ENCODE measurements at places on chromosomes 11 and 22.

DNA sequence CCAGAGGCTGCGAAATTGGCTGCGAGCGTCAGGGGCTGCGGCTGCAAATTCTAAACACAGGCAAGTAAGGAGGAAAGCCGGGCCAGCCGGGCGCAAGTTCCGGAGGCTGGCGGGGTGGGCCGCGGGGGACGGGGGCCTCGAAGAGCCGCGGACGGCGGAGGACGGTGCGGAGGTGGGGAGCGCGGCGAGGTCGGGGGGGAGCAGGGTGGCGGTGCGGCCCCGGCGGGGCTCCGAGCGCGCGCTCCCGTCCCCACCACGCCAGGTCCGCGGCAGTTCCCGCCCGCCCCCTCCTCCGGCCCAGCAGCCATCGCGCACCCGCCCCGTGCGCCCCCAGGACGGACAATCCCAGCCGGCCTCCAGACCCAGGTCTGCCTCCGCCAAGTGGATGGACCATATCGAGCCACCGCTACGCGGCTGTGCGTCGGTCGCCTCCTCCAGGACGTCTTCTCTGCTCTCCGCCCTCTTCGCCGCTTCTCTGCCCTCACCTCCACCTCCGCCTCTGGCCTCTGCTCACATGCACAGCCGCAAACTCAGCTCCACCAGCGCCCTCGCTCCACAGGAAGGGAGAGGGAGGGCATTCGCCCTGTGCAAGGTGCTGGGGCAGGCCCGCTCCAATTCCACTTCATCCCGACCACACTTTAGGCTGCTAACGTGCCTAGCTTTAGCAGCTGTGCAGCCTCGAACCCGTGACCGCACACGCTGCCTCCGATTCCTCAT lies 7.2 kb downstream of the ELFN2 start:
- peaks cover 2% of the 10 kb centered on the region for H3K27me3 ChIP-seq
- no peaks in the 10 kb centered on the region for H3K36me3 ChIP-seq
- peak; percentile 17 for DNase-seq
- H3K4me3 ChIP-seq, result peak overlapping the region; percentile 51
- no peak overlapping the region for H3K27ac ChIP-seq

- H3K4me3 ChIP-seq, result no peak overlapping the region
- no peaks in the 10 kb centered on the region for H3K36me3 ChIP-seq
- peaks cover 6% of the 10 kb centered on the region for H3K4me1 ChIP-seq
- no peaks in the 10 kb centered on the region for H3K27me3 ChIP-seq
- DNase-seq, result peak; percentile 36
- peak overlapping the region; percentile 6 for H3K27ac ChIP-seq
Observed at GRCh38 chr11:93100211-93100610, 97.6 kb downstream of the SLC36A4 start.

DNA sequence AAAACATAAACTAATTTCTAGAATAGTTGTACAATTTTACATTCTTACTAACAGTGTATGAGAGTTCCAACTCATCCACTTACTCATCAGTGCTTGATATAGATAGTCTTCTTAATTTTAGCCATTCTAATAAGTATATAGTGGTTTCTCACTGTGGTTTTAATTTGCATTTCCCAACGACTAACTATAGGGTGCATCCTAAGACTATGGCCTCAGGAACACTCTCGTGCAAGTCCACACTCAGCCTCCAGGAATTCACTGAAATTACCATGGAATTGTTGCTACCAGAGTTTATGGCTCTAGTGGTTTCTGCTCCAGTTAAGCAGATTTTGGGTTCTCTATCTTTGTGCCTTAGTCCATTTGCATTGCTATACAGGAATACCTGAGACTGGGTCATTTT lies 60.1 kb upstream of the GUCY1A2 start:
- DNase-seq, result no peak
- H3K4me1 ChIP-seq, result no peaks in the 10 kb centered on the region
- H3K27me3 ChIP-seq, result no peaks in the 10 kb centered on the region
- H3K36me3 ChIP-seq, result no peaks in the 10 kb centered on the region

DNA sequence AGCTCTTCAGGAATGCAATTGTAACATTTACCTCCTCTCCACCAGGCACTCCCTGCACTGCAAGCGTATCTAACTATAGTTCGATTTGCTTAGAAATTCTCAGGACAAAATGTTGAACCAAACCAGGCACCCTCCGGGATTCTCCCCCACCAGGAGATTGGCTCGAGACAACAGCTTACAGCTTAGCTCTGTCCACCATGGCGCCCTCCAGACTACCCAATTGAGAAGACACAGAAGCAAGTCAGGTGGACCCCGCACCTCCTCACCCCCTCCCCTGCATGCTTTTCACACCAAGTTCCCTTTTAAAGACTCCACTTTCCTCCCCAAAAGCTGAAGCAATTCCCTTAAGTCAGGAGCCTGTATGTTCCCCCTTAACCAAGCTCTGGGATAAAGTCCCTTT lies 34.7 kb upstream of the RFPL3 start:
- no peak overlapping the region for H3K4me3 ChIP-seq
- no peak for DNase-seq
- no peaks in the 10 kb centered on the region for H3K36me3 ChIP-seq
- H3K27ac ChIP-seq, result no peak overlapping the region
- no peaks in the 10 kb centered on the region for H3K27me3 ChIP-seq

DNA sequence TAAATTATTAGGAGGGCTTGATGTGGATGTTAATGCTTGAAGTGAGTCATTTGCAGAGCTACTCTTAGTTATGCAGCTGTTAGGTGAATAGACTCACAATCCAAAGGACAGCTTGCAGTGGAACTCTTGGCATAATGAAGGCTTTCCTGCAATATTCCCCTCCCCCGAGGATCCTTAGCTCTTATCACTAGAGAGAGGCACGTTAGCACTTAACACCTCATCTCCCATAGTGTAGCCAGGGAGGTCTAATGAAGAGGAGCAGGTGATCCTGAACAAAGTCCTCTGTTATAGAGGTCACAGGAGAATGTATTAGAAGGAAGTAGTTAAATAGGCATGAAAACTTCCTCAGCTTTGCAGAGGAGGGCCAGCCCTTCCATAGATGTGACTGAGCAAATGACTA lies 919.2 kb upstream of the FAT3 start:
- H3K4me1 ChIP-seq, result no peaks in the 10 kb centered on the region
- H3K4me3 ChIP-seq, result no peak overlapping the region
- H3K27ac ChIP-seq, result no peak overlapping the region
- no peaks in the 10 kb centered on the region for H3K36me3 ChIP-seq
- no peaks in the 10 kb centered on the region for H3K27me3 ChIP-seq

- no peaks in the 10 kb centered on the region for H3K36me3 ChIP-seq
- peaks cover 21% of the 10 kb centered on the region for H3K27me3 ChIP-seq
- peaks cover 2% of the 10 kb centered on the region for H3K4me1 ChIP-seq
- 0 out of 2 replicates have a peak overlapping the region, but pooled peaks have one; percentile 3 for H3K27ac ChIP-seq
- no peak overlapping the region for H3K4me3 ChIP-seq
- peak; percentile 95 for DNase-seq
Observed at GRCh38 chr11:75142714-75143419, 8.0 kb upstream of the SLCO2B1 start.

DNA sequence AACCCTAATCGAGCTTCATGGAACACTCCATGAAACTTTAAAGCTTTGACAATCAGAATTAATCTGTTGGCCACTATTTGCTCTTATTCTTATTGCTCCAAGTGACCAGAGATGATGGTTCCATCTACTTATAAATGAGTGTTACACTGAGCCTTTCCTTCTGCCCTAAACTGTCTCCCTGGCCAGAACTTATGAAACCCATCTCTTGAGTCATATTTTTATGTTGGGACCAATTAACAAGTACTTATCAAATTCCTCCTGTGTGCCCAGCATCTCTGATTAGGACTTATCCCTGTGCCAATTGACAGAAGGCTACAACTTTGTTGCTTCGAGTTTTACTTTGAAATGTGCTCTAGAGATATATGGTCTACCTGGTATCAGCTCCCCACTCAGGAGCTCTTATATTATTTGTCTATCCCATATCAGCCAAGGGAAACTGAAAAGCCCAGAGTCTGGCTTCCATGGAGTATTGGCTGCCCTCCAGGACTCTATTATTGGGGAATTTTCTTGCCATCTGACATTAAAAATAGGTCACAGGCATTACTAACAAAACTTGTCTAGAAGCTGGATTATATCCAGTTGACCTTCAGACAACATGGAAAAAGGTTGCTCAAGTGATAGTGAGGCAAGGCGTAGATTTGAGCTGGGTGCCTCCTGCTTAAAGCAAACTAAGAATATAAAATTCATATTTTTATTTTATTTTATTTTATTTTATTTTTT lies 8.8 kb downstream of the KREMEN1 start:
- H3K27me3 ChIP-seq, result no peaks in the 10 kb centered on the region
- DNase-seq, result no peak
- peaks cover 1% of the 10 kb centered on the region for H3K4me1 ChIP-seq
- no peak overlapping the region for H3K4me3 ChIP-seq
- no peak overlapping the region for H3K27ac ChIP-seq

DNA sequence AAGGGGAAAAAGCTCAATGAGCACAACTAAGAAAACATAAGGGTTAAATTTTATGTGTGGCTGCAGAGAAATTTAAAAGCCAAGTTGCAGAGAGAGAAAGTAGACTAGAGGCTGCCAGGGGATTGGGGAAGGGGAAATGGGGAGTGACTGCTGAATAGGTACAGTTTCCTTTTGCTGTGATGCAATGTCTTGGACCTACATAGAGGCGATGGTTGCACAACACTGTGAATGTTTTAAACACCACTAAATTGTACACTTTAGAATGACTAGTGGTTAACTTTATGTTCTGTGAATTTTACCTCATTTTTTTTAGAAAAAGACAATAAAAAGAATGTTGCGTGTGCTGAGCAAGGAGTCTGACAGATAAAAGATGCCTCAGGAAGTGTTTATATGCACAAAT lies 36.5 kb downstream of the TENM4 start:
- DNase-seq, result peak; percentile 73
- peaks cover 4% of the 10 kb centered on the region for H3K4me1 ChIP-seq
- no peaks in the 10 kb centered on the region for H3K36me3 ChIP-seq
- no peaks in the 10 kb centered on the region for H3K27me3 ChIP-seq
- no peak overlapping the region for H3K4me3 ChIP-seq
- H3K27ac ChIP-seq, result no peak overlapping the region

DNA sequence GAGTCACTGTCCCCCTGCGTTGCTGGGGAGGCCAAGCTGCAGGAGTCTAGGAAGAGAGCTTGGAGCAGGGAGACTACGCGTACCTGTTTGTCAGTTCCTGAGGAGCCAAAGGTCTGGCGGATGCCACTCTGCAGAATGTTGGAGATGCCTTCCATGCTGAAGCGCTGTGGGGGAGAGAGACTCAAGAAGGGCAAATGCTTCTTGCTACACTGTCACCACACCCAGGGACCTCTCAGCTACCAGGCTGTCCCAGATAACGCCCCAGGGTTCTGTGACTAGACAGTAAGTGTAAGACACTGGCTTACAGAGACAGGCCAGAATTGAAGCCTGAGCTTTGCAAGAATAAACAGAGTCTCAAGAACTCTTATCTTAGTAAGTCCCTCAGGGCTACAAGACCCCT lies 42.0 kb downstream of the FEZ1 start:
- H3K36me3 ChIP-seq, result peaks cover 4% of the 10 kb centered on the region
- no peak overlapping the region for H3K4me3 ChIP-seq
- H3K27ac ChIP-seq, result no peak overlapping the region
- no peaks in the 10 kb centered on the region for H3K27me3 ChIP-seq
- no peak for DNase-seq

GRCh38 chr11:117303101-117303500 lies 12.0 kb downstream of the BACE1-AS start:
- no peak for DNase-seq
- no peak overlapping the region for H3K27ac ChIP-seq
- H3K4me1 ChIP-seq, result peaks cover 13% of the 10 kb centered on the region
- H3K36me3 ChIP-seq, result peaks cover 5% of the 10 kb centered on the region

GRCh38 chr22:37146051-37146385 lies 3.7 kb downstream of the IL2RB start:
- no peak overlapping the region for H3K4me3 ChIP-seq
- H3K27ac ChIP-seq, result no peak overlapping the region
- DNase-seq, result no peak
- H3K27me3 ChIP-seq, result peaks cover 50% of the 10 kb centered on the region
- no peaks in the 10 kb centered on the region for H3K36me3 ChIP-seq

DNA sequence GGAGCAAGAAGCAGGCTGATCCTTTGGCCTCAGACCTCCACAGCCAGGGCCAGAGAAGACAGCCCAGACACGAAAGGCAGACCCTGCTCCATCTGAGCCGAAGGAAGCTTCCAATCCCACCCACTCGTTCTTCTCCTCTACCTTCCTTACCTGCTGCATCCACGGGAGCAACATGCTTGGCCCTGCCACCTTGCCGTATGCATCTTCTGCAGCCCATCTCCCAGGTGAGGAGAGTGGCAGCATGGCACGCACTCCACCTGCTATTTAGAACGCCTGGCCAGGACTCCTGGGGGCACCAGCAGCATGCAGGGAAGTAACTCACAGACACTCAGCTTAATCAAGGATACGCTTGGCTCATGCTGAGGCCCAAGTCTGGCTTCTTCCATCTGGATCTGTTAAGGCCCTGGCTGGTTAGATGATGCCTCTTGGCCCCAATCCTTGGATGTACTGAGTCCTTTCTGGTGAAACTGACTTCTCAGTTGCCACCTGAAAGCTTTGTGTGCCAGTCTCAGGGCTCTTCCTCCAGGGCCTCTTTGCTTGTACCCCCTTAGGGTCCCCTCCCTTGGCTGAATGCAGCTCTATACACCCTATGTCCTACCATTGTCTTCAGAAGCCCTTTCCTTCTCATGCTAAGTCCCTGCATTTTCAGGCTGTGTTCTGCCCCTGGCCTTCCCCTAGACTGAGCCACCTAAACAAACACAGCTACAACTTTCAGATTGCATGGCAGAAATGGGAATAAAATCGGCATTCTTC lies 604.9 kb downstream of the BUD13 start:
- H3K4me1 ChIP-seq, result no peaks in the 10 kb centered on the region
- no peaks in the 10 kb centered on the region for H3K36me3 ChIP-seq
- no peak overlapping the region for H3K4me3 ChIP-seq
- no peak for DNase-seq

DNA sequence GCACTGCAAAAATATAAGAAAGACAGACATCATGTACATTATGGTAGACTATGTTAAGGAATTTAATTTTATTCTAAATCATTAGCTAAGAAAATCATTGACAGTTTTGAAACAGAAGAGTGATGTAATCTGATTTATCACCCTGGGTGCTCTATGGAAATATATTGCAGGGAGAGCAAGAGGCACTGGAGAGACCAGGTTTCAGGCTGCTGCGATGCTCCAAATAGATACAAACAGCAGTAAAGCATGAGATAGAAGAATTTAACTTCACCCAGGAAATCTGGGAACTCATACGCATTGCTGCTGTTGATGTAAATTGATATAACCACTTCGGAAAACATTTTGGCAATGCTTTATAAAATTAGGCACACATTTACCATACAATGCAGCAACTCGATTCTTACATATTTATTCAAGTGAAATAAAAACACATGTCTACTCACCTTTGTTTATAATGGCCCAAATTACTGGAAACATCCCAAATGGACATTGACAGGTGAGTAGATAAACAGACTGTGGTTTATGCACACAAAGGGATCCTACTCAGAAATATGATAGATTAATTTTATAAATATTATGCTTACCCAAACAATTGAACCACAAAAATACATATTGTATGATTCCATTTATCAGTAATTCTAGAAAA lies 535.1 kb upstream of the CHORDC1 start:
- H3K27ac ChIP-seq, result no peak overlapping the region
- no peak for DNase-seq
- H3K36me3 ChIP-seq, result no peaks in the 10 kb centered on the region
- H3K4me1 ChIP-seq, result no peaks in the 10 kb centered on the region

- peak overlapping the region; percentile 99 for H3K27ac ChIP-seq
- DNase-seq, result peak; percentile 96
- no peak overlapping the region for H3K4me3 ChIP-seq
- peaks cover 62% of the 10 kb centered on the region for H3K4me1 ChIP-seq
- no peaks in the 10 kb centered on the region for H3K27me3 ChIP-seq
- H3K36me3 ChIP-seq, result peaks cover 31% of the 10 kb centered on the region
Observed at GRCh38 chr11:8719211-8719649, 36.6 kb downstream of the RPL27A start.

All from IMR-90 (cell line).